ENCODE measurements at places on chromosomes 3 and 15.
A peak's percentile ranks its signal among the peaks of the same experiment; 100 is the strongest.

DNA sequence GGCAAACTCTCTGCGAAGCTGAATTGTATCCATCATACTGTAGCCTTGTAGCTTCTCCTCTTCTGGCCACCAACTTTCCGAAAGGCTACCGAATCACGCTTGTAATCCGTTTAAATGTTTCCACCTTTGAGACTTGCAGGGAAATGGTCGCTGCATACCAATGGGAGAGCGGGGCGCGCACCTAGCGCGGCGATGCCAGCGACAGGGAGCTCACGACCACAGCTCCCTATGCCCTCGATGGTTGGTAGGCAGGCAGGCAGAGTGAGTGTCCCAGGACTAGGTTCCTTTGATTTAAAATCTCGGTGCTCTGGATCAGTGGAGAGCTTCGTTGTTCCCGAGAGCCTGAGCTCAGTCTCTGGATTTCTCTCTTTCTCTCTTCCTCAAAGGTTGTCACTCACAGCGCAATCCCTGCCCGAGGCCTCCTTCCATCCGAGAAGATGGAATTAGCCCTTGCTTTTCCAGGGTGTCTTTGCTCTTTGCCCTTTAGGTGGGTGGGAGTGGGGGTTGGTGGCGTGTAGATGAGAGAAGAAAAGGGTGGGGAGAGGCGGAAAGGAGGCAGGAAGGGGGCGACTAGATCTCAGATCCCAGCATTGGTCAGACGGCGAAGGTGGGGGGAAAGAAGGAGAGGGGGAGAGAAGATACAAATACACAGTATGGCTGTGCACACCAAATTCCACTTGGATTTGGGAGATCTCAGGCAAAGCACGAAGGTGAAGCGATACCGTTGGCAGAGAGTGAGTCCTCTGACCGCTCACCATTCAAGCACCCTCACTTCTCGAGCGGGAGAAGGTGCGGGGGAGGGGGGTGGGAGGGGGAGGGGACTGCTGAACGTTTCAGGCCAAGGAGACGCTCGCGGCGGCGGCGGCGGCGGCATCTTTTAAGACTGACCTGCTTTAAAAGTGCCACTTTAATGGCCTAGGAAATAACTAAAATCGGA, at the start of gene SLITRK3:
Gene SLITRK3 (minus strand): TSS at position 745 of the 937 bp plus-strand sequence. CDS start 5,554 bp downstream, outside the sequence.
- DNase-seq = no peak

DNA sequence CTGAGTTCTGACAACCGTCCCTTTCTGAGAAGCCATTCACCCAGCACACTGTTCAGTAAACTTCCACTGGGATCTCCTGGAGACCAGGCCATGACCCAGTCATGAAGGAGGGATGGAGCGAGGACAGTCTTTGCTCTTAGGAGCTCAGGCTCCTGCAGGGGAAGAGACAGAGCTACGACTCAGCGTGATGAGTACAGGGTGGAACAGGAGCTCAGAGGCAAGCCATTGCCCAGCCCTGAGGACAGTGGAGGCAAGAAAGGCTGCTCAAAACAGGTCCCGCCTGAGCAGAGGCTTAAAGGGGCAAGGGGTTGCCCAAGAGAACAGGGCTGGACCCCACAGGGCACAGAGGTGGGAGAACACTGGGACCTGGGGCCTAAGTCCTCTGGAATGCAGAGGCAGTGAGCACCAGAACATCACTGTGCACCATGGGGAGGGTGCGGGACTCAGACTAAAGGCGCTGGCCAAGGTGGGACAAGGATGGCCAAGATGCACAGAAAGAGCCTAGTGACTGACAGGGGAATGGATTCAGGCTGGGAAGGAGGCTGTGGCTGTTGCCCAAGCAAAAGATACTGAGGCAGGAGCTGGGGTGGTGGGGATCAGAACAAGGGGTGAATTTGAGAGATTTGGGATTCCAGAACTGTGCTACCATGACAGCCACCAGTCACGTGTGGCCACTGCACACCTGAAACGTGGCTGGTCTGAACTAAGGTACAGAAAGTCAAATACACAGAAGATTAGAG, 25.8 kb downstream of the TMEM43 start:
- DNase-seq = peak; percentile 18

DNA sequence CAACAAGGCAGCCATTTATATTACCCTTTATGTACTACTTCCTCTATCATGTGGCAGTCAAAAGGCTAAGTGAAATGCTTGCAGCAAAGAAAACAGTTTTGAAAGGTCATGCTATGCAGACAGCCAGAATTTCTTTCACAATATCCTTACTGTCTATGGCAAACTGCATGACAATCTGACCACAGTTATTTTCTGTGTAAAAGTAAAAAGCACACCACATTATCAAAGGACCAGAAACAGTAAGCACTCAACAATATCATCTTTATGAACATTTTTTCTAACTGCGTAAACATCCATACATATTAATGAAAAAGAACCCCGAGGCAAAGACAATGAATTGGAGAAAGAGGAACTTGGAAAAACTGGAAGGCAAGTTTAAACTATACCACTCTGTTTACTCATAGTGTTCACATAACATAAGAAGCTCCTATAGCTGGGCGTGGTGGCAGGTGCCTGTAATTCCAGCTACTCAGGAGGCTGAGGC, 47.9 kb downstream of the PIK3CB start:
- peak; percentile 21 for DNase-seq

DNA sequence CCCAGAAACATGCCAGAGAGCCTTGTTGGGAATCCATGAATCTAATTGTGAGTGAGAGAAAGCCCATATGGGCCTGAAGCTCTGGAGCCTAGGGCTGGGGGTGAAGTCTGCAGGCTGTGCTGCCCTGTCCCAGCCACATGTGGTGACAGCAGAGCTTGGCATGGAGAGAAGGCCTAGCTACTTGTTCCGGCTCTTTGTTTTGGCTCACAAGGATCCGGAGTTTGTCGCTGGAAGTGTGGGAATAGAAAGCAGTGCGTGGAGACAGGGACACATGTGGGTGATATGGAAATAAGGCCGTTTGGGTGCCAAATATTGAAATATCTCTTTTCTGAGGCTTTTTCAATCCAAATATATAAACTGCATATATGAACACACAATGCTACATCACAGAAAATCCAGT, 78.2 kb downstream of the CLSTN2 start:
- DNase-seq = no peak

- peak; percentile 6 for DNase-seq
Measured at GRCh38 chr15:99073008-99073717, 31.7 kb upstream of the SYNM start.

DNA sequence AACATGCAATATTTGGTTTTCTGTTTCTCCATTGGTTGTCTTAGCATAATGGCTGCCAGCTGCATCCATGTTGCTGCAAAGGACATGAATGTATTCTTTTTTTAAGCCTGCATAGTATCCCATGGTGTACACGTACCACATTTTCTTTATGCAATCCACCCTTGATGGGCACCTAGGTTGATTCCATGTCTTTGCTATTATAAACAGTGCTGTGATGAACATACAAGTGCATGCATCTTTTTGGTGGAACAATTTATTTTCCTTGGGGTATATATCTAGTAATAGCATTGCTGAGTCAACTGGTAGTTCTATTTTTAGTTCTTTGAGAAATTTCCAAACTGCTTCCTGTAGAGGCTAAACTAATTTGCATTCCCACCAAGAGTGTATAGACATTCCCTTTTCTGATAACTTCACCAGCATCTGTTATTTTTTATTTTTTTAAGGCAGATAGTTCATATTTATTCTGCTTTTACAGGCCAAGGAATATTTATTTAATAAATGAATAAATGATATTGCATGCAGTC, 62.4 kb upstream of the NPHP3 start:
- DNase-seq = peak; percentile 34

GRCh38 chr3:194573680-194574437, 59.4 kb downstream of the TMEM44 start:
- peak; percentile 68 for DNase-seq

- DNase-seq = no peak
Measured at GRCh38 chr3:135214400-135214799, 419.3 kb downstream of the EPHB1 start.

GRCh38 chr15:33322091-33322490, 11.3 kb downstream of the RYR3 start:
- no peak for DNase-seq

- no peak for DNase-seq
Measured at GRCh38 chr3:126397610-126398422, 3.1 kb downstream of the CFAP100 start.

DNA sequence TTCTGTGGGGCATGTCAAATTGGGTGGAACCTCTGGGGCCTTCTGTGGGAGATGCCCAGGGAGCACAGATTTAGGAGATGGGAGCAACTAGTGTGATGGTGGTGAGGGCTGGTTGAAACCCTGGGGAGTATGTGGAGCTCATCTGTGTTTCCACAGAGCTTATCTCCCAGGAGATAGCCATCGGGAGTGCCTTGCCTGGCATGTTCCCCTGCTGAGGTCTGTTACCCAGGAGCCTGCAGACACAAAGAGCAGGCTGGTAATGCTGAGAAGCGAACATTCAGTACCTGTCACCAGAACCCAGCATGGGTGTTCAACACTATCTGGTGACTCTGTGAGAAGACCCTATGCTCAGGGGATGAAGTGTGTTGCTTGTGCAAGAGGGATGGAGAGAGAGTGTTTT, 85.0 kb downstream of the CLSTN2 start:
- no peak for DNase-seq

GRCh38 chr3:150144191-150144708, 173.6 kb upstream of the PFN2 start:
- DNase-seq = no peak

GRCh38 chr3:57646723-57647122, 46.2 kb downstream of the DENND6A start:
- DNase-seq = peak; percentile 36

GRCh38 chr3:49899815-49900214, 3.9 kb downstream of the MST1R start:
- DNase-seq = peak; percentile 17

DNA sequence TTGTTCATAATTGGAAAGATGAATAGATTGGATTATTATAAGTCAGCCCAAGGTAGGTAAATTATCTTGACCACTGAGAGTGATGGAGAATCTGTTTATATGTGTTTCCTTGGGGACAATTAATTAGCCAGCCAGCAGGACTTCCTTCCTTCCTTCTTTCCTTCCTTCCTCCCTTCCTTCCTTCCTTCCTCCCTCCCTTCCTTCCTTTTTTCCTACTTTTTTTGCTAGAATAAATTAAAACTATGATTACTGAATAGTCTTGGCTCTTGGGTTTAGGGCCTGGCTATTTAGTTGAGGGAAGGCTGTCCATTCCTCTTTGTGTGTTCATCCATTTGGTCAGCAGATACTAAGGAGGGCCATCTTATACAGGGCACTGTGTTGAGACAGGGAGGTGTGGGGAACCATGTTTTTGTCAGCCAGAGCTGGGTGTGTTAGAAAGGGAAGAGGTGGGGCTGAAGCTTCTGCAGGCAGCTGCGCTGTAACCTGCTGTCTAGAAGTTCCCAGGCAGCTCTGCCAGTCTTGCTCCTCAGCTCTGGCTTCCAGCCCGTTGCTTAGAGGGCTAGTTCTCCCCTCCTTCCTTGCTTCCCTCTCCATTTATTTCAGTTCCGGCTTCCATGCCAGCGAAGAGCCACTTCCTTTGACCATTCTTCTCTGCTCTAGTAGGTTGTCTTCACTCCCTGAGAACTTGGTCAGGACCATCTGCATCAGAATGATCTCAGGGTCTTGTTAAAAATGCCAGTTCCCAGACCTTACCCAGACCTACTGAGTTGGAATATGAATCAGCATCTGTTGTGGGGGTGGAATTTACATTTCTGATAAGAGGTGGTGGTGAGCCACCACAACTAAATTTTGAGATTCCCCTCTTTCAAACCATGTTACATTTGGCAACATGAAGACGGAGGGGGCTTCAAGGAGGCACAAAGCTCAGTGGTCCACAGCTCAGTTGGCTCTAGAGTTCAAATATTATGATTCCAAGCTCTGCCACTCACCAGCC, 113.9 kb downstream of the DGKG start:
- no peak for DNase-seq

DNA sequence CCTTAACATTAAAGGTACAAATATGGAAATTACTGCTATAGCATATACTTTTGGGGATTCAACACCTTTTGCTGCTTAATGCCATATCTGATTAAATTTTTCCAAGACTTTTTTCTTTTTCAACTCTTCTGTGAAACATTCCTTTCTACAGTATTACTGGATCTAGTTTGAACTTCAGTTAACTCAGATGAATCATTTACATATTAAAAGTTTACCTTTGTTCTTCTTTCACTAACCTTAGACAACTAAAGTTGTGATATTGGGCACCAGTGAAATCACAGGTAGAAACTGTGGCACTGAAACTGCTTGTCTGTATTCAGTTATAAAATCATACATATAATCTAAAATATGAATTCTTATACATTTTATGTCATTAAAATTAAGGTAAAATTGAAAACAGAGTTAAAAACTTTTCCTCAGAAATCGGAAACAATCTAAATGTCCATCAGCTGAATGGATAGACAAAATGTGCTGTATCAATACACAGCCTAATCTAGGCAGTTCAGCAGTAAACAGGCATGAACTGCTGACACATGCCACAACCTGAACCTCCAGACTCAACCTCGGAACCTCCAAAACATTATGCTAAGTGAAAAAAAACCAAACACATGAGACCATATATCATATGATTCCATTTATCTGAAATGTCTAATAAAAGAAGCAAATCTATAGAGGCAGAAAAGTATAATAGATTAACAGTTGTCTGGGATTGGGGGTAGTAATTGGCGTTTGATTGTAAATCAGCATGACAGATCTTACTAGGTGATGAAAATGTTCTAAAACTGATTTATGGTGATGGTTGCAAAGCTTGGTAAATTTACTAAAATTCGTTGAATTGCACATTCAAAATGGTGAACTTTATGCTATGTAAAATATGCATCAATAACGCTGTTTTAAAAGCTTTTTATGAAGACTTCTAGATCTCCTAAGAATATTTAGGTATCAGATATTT, 50.0 kb downstream of the PPARG start:
- DNase-seq = no peak

DNA sequence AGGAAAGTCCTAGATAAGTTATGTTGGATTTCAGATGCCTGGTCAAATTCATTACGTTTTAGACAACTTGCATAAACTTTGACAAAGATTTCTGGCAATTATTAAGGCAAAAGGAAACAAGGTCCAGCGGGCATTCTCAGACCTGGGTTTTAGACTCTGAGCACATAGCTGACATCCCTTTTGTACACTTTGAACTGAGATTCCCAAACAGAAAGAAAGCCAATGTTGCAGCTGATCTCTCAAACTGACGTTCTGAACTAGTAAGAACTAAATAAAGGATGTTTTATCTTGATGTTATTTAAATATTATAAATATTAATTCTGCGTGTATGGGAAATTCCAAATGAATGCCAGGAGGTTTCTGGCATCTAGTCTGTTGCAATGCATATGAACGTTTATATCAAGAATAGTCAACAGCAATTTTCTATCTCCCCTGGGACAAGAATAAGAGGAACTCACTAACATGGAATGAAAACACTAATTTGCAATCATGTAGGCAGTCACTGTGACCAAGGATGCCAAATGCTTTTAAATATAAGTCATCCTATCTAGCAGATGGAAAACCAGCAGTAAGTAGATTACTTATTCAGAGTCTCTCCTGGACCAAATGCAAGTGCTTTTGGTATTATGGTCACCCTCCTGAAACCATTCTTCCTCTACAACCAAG, 202.1 kb downstream of the GREM1 start:
- DNase-seq = peak; percentile 91

GRCh38 chr3:47556351-47556750, 22.3 kb downstream of the CSPG5 start:
- no peak for DNase-seq

GRCh38 chr3:80668100-80668499, 900.3 kb upstream of the ROBO1 start:
- DNase-seq = no peak

- peak; percentile 87 for DNase-seq
Measured at GRCh38 chr3:61564395-61565059, 3.2 kb downstream of the PTPRG start.

Data from EL (cell line).